ENCODE measurements at places on chromosomes 2 and 18. TPM values are rescaled to one million over a fixed set of nuclear protein-coding genes. Genes with fewer than 3 reads are reported as not detected.

GRCh38 chr18:11269257-11269656 is 119.9 kb upstream of the PIEZO2 start:
- DNase-seq, result no peak

The ACADL gene
- not detected for polyA plus RNA-seq

DNA sequence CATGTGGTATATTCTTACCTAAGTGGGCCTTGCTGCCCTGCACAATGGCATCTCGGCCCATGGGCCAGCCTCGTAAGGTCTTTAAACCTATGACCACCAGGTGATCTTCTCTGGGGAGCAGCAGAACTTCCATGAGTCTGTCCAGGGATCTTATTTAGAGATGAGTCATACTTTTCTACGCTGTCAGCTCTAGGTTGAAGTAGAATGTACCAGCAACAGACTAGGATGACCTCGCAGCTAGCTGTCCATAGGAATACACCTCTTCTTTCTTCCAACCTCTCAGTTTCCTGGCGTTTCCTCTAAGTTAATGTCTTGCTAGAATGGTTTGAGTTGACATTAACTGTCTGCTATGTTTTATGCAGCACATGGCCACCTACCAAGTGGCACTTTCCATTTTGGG is 15.6 kb upstream of the CXCR4 start:
- DNase-seq, result no peak

GRCh38 chr2:105383432-105384166 is 15.3 kb downstream of the FHL2 start:
- no peak for DNase-seq

- no peak for DNase-seq
These were observed 72.1 kb downstream of the COPS8 start for GRCh38 chr2:237157780-237158102.
